ENCODE measurements at places on chromosomes 2 and 18.

- DNase-seq = no peak
Observed at GRCh38 chr2:109519513-109519912, 94.3 kb downstream of the SEPTIN10 start.

- peak; percentile 45 for DNase-seq
Observed at GRCh38 chr18:76564117-76564516, 69.1 kb upstream of the ZNF516 start.

- no peak for DNase-seq
Observed at GRCh38 chr2:29295845-29296244, 180.6 kb downstream of the CLIP4 start.

GRCh38 chr18:10928772-10929373, 220.5 kb downstream of the PIEZO2 start:
- DNase-seq = peak; percentile 61

DNA sequence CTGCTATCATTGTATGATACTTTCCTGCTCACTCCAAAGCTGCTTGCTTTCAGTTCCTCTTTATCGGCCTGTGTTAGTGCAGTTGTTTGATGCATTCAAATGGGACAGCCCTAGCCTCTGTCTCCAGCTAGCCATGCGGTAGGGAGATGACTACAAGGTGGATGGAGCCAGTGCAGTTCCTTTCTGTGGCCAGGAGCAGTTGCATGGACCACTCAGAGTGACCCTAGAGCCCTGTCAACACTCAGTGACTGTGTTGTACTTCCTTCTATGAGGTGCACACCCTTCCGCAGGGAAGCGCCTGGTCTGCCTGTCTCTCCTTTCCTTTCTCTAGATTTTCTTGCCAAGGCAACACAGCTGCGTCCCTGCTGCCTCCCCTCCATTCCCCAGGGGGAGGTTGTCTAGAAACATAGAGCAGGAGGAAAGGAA, 33.8 kb downstream of the KCNS3 start:
- no peak for DNase-seq

GRCh38 chr2:214853906-214854305, 44.4 kb upstream of the BARD1 start:
- no peak for DNase-seq

DNA sequence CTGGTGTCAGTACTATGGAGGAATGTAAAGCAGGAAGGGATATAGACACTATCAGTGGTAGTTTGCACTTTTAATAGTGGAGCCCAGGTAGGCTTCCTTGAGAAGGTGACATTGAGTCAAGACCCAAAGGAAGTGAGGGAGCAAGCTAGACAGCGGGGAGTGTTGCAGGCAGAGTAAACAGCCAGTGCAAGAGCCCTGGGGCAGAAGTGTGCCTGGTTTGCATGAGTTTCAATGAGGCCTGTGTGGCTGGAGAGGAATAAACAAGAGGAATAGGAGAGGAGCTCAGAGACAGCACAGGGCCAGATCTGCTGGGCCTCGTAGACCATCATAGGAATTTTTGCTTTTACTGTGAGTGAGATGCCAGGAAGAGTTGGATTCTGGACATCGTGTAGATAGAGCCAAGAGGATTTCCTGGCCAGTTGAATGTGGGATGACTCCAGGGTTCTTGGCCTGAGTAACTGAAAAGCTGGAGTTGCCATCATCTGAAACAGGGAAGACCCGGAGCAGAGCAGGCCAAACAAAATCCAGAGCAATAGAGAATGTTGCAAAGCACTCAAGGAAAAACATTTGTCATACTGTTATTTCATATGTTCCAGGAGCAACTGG, 102.5 kb downstream of the SP3 start:
- no peak for DNase-seq

DNA sequence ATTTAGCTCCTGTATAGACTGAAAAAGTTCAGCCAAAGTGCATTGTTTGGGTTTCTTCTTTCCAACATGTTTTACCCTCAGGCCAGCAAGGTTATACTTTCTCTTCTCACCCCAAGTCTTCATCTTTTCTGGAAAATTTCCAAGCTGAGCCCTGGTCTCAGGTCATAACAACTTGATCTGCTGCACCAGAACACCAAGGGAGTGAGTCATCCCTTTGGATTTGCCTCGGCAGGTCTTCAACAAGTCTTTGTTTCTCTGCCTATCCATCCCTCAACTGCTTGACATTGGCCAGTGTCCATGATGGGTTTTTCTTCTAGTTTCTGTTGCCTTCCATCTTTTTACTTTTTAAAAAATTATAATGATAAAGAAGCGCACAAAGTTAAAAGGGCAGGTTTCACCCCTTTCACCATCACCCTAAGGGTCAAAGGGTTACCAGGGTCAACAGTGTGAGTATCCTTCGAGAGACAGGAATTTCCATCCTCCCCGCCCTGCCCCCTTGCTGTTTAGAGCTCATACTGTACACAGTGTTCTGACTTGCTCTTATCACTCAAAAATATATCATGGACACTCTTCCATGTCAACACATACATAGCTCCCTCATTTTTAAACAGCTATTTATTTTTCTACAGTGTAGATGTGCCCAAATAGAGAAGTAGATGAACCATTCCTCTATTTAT, 5.7 kb upstream of the SPATS2L start:
- peak; percentile 56 for DNase-seq

DNA sequence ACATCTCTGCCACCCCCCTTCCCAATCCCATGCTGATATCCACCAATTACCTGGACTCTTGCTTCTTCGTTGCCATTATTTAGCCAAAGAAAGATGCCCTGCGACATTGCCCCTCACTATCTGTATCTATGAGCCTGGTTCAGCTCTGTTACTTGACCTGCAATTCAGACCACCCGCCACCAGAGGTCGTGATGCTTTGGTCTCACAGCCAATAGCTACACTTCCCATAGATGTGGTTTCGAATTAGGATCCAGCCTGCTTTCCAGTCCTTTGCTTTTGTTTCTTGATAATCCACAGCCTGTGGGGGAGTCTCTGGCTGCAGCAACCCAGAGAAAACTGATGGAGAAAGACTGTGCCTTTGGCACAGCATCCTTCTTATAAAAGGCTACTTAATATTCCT, 239.4 kb downstream of the KLHL29 start:
- no peak for DNase-seq

GRCh38 chr2:48471048-48471474, 58.9 kb upstream of the STON1 start:
- DNase-seq = peak; percentile 73

DNA sequence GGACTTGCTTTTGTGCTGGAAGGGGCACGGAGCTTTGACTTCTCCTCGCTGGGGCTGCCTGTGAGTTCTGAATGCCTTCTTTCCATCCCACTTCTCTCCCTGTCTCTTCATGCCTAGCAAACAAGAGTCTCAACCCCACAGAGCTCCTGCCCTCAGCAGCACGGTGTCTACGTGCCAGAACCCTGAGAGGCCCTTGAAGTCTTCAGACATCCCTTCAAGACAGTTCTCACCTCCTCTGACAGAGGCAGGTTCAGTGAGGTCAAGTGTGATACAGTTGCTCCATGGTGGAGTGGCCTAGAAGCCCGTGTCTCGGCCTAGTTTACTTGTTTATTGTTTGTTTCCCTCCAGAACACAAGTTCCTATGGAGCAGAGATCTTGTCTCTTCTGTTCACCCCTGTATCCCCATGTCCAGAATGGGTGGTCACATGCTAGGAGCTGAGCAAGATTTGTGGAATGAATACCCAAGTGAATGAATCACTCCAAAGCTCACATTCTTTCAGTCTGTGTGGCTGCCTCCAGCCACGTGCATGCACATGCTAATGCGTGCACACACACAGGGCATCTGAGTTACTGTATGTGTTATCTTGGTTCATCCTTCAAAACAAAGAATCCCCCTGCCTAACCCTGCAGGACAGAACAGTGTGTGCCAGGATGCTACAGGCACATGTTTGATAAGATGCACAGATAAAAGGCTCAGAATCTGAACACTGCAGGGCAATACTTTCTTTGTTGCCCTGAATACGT, 391.6 kb downstream of the NBAS start:
- DNase-seq = peak; percentile 96

- DNase-seq = peak; percentile 56
Observed at GRCh38 chr18:47968721-47969120, 38.3 kb upstream of the SMAD2 start.

- DNase-seq = no peak
Observed at GRCh38 chr18:13406736-13407135, 188.2 kb downstream of the LDLRAD4 start.

- DNase-seq = peak; percentile 73
Observed at GRCh38 chr2:29309090-29310029, 194.1 kb downstream of the CLIP4 start.

DNA sequence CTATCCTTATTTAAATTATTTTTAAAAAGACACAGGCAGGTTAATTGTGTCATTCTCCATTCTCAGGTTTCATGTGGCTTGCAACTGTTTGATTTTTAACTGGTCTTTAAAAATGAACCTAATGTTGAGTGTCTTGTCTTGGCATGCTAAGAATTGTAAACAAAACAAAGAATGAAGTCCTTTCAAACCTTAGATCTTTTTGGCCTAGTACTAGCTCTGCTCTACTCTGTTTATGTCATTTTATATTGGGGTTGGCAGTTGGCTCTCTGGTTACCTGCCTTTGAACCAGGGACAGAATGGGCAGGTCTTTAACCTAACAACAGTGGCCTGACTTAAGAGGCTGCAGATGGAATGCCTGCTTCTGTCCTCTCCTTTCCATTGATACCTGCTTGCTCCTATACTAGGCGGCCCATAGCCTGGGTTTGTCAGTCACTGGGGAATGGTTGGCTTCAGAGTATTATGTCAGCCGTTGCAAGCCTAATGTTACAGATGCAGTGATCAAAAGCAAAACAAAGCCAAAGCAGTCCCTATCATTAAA, 85.5 kb downstream of the MTA3 start:
- no peak for DNase-seq

GRCh38 chr2:208098267-208098666, 26.1 kb downstream of the CRYGD start:
- DNase-seq = no peak

GRCh38 chr18:44507729-44508325, 172.9 kb upstream of the SETBP1 start:
- no peak for DNase-seq

DNA sequence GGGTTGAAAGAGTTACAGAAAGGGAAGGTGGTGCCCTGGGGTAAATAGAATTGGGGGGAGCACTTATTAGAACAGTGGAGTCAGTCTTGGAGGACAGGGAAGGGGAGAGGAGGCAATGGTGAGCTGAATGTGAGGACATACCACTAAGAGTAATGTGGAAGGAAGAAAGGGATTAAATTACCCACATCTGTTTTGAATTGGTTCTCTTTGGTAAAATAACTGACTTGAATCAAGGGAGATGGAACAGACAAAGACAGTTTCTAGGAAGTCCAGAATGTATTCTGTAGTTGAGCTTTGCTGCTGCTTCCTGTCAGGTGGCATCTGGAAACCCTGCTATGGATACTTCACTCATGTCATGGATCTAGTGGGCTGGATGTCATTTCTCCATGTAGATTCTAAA, 6.7 kb downstream of the SETBP1 start:
- DNase-seq = peak; percentile 46

DNA sequence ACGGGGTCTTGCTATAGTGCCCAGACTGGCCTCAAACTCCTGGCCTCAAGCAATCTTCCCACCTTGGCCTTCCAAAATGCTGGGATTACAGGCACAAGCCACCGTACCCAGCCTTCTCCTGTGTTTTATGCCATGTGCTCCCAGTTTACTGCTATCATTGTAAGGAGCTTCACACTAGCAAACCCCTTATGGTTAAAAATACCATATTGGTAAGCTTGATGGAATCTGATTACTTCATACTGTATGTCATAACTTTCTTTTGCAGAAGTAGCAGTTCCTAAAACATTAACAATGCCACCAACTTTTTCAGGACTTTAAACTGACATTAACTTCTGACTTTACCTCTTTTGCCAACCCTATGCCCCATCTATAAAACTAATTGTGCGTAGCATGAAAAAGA, 36.2 kb downstream of the HAT1 start:
- peak; percentile 69 for DNase-seq

DNA sequence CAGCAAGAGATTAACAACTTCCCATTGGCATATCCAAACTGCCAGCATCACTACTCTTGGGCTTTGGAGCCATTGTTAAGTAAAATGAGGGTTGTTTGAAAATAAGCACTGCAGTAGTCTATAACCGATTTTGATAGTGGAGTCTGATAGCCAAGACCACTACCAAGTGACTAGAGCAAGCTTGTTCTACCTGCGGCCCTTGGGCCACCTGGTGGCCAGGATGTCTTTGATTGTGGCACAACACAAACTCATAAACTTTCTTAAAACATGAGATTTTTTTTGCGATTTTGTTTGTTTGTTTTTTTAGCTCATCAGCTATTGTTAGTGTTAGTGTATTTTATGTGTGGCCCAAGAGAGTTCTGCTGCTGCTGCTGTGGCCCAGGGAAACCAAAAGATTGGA, 11.0 kb downstream of the UBE2E3 start:
- no peak for DNase-seq

DNA sequence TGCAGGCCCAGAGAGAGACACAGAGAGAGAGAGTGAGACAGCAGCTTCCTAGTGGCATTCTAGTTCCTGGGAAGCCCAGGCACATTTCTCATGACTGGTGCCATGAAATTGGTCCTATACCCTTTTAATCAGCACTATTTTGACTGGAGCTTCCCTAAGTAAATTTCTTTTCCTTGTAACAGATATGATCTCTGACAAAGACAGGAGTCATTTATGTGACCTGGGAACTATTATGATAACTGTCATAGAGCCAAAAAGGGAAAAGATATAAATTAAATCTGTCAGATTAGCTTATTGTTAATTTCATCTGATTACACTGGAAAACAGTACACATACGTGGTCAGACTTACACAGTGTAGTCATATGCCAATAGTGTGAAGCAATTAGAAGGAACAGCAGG, 161.3 kb upstream of the HNRNPA3 start:
- no peak for DNase-seq

GRCh38 chr2:110904779-110905148, 172.4 kb downstream of the ACOXL start:
- DNase-seq = no peak

GRCh38 chr2:161954103-161954502, 119.9 kb downstream of the DPP4 start:
- DNase-seq = no peak

DNA sequence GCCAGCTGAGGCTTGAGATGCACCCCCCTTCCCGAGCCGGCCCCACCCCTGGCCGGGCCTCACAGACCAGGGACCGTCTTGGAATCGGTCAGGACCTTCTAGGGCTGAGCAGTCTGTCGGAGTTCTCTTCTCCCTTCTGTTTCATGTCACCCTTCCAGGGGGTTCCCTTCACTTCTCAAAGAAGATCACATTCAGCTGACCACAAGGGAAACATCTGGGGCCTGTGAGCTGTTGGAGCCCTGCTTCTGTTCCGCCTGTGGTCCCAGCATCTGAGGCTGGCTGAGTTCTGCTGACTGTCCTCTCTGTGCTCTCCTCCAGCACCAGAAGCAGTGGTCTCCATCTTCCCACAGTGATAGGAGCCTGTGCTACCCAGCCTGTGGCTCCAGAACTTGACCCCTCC, 106.5 kb downstream of the SEPTIN10 start:
- DNase-seq = no peak

GRCh38 chr2:57177176-57177575, 869.4 kb upstream of the VRK2 start:
- DNase-seq = no peak

DNA sequence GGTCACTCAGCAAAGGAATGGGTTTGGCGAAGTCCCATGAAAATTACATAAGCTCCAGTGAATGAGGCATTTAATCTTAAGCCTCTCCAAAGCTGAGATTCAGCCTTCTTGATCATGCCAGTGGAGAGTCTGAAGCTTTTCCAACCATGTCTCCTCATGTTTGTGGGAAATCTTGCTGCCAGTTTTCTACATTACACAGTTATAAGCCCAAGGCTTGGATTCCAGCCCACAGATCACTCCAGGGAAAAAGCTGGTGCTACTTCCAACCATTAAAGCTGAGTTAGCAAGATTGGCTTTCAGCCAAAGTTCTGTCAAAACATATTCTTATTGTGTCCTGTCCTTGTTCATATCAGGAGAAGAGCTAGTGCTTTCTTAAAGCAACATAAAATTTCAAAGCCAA, 293.8 kb downstream of the LRRTM4 start:
- no peak for DNase-seq
